ENCODE measurements at places on chromosomes 2 and 18.

- no peak for DNase-seq
Measured at GRCh38 chr18:61169386-61169785, 163.8 kb upstream of the CDH20 start.

GRCh38 chr2:167692936-167693335 lies 554.5 kb downstream of the STK39 start:
- no peak for DNase-seq

DNA sequence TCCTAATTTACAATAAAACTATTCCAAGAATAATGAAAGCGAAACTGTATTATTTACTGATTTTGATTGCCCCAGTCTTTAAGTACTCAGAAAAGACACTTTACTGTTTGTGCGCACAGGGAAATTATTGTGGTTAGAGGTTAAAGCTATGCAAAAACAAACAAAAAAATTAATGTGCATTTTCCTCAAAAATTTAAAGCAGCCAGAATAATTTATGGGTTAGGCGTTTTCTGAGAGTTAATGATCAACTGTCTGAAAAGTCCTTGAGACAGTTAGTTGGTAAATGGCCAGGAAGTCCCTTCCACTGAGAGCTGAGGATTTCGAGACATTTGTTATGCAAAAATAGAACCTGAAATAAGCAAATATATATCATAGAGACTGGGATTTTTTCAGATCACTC lies 143.3 kb downstream of the IRS1 start:
- no peak for DNase-seq

DNA sequence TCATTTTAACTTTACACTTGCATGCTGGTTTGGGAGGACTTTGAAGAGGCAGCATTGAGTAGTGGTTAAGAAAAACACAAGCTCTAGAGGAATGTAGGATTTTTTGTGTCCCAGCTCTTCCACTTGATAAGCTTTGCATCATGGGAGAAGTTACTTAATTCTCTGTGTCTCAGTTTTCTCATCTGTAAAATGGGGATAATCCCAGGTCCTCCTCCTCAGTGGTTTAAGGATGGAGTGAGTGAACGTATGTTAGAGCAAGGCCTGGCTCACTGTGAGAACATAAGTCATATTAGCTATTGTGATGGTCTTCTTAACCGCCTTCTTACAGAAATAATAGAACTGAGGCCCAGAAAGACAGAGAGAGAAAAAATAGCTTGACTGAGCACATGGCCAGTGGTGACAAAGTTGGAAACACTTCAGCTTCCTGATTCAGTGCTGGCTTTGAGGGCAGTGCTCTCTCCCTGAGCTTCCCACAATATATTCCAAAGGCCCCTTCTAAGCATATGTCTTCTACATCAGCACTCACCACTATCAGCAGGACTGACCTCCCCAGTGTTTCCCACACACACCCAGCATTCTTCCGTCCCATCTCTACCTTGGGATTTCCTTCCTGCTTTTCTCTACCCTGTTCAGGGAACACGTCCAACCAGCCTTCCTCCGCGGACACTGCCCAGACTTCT lies 214.9 kb upstream of the TNP1 start:
- no peak for DNase-seq

GRCh38 chr2:211216221-211216620 lies 659.8 kb downstream of the CPS1 start:
- no peak for DNase-seq

GRCh38 chr2:29056452-29056851 lies 17.9 kb downstream of the PCARE start:
- DNase-seq = peak; percentile 6

DNA sequence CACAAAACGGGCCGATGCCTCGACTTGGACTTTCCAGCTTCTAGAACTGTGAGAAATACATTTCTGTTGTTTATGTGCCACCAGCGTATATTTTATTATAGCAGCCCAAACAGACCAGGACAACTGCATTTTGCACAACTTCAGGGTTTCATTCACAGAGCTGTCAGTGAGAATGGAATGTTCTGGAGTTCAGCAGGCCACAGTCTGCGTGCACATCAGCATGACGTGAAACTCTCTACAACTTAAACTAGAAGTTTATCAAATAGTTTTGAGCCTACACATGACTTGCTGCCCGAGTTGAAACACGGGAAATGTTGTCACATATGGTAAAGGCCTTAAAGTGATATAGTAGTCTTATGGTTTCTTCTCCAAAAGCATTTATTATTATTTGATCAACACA lies 3.9 kb upstream of the TRIB2 start:
- DNase-seq = no peak

GRCh38 chr2:136210822-136211221 lies 92.9 kb upstream of the CXCR4 start:
- DNase-seq = no peak

DNA sequence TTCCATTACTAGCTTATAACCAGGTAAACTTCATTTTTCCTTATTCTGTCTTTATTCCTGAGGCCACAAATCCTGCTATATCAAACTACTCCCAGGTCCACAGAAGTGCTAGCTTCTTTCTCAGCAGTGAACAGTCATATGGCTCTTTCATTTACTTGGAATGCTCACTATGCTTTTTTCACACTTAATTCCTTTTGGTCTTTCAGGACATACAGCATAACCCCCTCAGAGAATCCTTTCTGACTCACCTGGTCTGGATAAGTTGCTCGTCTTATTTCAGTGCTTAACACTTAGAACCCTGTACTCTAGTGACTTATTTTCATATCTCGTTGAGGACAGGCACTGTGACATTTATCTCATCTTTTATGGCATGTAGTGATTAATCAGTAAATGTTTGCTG lies 325.0 kb upstream of the UBE2E3 start:
- DNase-seq = no peak

DNA sequence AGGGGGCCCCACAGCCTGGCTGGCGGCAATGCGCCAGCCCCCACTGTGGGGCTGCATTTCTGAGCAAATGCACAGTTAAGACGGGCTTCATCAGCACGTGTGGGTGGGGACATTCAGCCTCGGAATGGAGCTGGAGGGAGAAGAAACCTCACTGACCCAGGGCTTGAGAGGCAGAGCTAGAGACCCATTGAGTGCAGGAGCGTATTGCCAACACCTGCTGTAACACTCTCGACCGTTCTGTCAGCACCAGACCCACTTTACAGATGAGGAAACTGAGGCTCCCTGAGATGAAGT lies 200.9 kb upstream of the RAB6C start:
- DNase-seq = no peak

DNA sequence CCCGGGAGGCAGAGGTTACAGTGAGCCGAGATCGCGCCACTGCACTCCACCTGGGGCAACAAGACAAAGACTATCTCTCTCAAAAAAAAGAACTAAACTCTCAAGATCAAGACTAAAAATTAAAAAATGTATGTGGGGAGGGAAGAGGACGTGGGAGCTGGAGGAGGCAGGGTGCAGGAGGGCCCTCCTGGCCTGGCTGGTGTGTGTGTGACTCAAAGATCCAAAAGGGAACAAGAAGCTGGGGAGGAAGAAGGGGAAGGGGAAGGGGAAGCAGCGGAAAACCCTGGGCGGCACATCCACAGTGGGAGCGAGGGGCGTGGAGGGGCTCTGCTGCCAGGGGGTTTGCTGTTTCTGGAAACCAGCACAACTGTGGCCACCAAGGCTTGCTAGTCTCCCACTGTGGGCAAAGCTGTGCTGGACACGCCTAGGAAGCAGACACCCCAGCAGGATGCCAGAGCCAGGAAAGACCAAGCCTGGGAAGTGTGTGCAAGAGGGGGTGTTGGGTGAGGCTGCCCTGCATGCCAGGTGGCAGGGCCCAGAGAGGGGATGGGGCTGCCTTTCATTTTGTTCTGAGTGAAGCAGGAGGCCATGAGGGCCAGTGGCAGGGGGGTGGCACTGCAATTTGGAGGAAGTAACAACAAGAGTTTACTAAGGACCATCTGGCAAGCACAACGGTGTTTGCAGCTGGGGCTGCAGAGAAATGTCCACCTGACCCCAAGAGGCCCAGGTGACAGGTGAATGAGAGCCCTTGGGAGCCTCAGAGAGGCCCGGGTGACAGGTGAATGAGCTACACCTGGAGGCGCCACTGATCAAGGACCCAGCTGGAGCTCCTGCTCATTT lies 44.5 kb downstream of the ANO7 start:
- no peak for DNase-seq

Data from activated naive CD8-positive, alpha-beta T cell treated with anti-CD3 and anti-CD28 coated beads, Interleukin-2, amount 50 U/mL, for 24 hours (primary cell).